CD4-positive, alpha-beta T cell treated with Interferon alpha-2 for 1 hour (primary cell): ENCODE measurements at places on chromosomes 5 and 9.

DNA sequence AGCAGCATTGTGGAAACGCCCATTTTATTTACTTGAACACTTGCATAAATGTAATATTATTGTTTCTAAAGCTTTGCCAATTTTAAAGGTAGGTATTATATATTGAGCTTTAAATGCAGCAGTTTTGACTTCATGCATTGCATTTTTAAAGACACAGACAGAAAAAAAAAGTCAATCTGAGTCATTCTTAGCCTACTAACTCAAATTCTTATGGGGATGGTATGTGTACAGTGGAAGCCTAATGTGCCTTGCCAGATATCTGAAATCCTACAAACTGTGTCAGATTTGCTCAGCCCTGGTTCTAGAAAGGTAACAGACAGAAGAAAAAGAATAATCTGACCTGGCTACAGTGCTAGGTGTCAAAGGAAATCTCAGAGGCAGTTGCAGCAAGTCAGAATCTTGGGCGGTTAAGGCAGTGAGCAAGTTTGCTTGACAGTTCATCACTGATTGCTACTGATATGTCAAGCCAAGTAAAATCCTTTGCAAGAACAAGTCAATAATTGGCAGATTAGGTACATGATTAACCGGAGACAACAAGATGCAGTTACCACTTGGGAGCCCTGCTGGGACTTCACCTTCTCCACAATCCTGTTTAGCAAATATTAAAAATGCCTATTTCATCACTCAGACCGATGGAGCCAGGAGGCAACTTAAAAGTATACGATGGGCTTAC, 224.8 kb upstream of the WWC1 start:
- no peak for DNase-seq

- DNase-seq, result no peak
Measured at GRCh38 chr5:80747922-80748321, 93.1 kb upstream of the DHFR start.

GRCh38 chr9:110291921-110292557, 35.7 kb upstream of the TXN start:
- no peak for DNase-seq

GRCh38 chr9:80649001-80649420, 1040.3 kb downstream of the TLE1 start:
- no peak for DNase-seq

- DNase-seq, result no peak
Measured at GRCh38 chr5:74885170-74885569, 19.0 kb upstream of the FAM169A start.

GRCh38 chr9:115531410-115532125, 413.6 kb upstream of the TNC start:
- no peak for DNase-seq

DNA sequence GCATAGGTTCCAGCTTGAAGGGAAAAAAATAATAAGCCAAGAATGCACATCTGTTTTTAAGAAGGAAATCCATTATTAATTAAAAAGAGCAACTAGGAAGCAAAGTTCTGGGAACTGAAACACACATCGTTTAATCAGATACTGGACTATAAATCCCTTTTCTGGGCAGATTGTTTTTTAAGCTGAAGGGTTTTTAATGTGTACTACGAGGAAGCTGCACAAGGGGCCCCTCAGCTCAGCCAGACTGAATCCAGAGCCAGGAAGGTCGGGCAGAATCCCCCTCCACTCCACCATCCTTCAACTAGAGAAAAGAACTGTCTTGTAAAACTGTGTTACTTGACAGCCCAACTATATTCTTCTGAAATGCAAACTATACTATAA, 49.2 kb downstream of the ROR2 start:
- DNase-seq, result no peak

DNA sequence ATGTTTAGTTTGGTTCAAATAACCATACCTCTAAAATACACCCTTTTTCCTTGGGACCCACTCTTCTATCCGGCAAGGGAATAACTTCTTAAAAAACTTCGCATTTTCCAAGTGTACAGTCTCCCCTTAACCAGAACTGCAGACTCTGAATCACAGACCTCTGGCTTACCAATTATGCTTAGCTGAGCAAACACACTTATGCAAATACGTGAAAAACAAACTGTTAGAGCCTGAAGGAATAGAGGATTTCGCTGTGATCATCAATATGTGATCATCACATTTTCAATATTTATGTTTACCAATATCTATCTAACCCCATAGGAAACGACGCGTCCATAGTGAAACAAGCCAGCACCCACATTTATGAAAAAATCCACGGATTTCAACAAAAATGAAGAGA, 1.3 kb downstream of the LPAR1 start:
- no peak for DNase-seq

- DNase-seq, result no peak
Measured at GRCh38 chr5:65778126-65778525, 56.1 kb downstream of the NLN start.

DNA sequence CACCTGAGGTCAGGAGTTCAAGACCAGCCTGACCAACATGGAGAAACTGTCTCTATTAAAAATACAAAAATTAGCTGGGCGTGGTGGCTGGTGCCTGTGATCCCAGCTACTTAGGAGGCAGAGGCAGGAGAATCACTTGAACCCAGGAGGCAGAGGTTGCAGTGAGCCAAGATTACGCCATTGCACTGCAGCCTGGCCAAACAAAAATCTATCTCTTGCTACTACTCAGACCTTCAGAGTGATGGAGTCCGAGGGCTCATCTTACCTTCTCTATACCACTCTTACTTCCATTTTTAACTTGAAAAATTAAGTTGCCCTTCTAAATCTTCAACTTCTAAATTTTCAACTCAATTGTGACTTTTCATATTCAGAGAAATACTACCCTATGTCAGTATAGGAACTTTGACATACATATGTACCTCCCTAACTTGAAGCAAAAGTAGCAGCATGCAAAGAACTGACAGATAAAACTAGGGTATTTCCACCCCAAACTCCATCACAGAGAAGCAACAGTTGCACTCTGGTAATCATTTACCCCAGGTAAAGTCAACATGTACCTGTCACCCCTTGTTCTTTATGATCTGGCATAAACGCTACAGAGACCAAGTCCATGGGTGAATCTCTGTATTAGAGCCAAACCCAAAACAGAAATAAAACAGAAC, 11.4 kb downstream of the ZFAND5 start:
- no peak for DNase-seq

- no peak for DNase-seq
Measured at GRCh38 chr5:116573279-116573701, 1.3 kb downstream of the SEMA6A start.

- no peak for DNase-seq
Measured at GRCh38 chr5:73388306-73388684, 60.3 kb downstream of the FOXD1 start.

GRCh38 chr5:163626904-163627434, 121.5 kb downstream of the MAT2B start:
- DNase-seq, result no peak

DNA sequence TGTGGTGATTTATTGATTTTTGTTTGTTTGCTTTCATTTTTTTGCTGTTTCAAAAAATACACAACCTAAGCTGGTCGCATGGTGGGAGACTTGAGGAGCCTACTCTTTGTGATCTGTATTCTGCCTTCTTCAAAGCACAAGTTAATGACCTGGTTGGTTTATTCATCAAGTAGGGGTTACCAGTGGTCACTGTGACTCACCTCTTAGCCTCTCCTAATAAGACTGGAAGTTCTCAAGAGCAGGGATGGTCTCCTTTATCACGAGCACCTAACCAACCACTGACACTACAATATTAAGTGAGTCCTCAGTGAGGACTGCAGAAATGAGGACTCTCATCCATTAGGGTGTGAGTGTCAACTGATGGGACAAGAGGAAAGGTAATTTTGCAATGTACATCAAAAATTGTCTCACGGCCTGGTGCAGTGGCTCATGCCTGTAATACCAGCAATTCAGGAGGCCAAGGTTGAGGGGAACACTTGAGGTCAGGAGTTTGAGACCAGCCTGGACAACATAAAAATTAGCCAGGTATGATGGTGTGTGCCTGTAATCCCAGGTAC, 13.6 kb upstream of the MTMR12 start:
- no peak for DNase-seq

DNA sequence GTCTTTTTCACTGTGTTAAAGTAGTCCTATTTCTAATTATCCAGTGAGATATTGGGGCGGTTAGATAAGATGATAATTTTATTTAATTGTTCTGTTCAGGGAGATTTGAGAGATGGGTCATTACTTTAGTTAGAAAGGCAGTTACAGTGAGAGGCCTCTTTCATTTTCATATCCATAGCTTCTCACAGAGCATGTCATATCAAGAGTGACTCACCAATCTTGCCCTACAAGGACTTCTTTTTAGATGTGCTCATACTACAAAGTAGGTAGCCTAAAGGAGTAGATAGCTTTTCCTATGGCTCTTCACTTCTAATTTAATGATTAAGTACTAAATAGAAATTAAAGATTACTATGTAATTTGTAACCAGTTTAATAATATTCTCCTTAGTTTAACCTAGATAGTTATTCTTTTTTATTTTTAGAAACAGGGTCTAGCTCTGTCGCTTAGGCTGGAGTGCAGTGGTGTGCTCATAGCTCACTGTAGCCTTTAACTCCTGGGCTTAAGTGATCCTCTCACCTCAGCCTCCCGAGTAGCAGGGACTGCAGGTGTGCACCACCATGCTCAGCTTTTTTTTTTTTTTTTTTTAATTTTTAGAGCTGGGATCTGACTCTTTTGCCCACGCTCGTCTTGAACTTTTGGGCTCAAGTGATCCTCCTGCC, 71.0 kb downstream of the FER start:
- no peak for DNase-seq

GRCh38 chr5:41176952-41177351, 36.4 kb downstream of the C6 start:
- no peak for DNase-seq

DNA sequence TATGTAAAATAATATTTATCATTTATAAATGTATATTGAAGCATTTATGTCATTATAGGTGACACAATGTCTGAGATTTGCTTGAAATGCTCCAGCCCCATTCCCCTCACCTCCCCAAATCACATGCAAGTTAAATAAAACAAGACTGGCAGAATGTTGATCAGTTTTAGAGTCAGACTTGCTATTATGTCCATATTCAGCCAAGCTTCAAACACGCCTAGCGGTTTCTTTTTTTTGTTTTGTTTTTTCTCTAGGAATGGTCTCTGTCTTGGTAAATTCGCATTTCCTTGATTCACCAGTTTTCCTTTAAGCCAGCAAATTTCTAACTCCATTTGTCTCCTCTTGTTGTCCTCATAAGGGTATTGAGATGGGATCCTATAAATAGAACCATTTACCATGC, 153.0 kb upstream of the HMHB1 start:
- DNase-seq, result no peak

- DNase-seq, result peak; percentile 27
Measured at GRCh38 chr9:96391021-96391765, 7.7 kb upstream of the SLC35D2 start.

GRCh38 chr5:152470167-152470566, 65.1 kb upstream of the NMUR2 start:
- peak; percentile 6 for DNase-seq

DNA sequence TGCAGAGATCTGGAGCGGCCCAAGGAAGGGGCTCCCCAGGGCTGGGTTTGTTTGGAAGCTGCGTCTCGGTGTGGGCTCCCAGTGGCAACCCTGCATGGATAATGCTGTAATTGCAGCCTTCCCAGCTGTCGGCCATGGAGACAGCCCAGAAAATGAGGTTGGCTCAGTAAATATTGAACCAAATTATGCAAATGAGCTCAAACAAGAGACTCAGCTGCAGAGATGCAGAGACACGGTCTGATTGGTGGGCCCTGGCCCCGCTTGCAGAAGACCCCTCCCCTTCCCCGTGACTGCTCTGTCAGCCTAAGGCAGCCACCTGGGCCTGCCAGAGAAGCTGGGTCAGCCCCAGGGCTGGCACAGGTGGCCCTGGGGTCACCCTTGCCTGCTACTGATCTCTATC, 75.9 kb downstream of the RAD23B start:
- no peak for DNase-seq

DNA sequence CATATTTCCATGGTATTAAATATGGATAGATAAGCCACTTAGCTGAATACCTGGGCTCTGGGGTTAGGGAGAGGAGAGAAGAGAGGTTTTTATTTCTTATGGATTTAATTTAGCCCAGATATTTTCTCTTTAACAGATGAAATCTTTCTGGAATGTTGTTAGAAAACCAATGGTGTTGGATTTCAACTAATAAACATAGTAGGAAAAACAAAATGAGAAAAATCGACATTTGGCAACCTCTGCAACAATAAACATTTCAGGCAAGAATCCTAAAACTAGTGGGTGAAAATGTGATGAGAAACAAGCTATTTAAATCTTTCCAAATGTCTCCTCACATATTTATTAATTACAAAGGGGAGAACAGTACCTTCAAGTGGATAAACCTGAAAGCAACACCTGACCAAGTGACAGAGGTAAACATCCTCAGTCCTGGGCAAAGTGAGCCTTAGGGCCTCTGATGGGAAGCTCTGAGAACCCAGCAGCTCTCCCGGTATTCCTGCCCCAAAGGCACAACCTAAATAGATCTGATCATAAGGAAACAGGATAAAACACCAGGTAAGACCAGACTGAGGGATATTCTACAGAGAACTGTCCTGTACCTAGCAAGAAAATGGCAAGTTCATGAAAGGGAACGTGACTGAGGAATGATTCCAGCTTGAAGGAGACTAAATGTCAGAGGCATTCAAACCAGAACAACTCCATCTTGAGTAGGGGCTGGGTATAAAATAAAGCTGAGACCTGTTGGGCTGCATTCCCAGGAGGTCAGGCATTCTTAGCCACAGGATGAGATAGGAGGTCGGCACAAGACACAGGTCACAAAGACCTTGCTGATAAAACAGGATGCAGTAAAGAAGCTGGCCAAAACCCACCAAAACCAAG, 163.7 kb downstream of the ESM1 start:
- no peak for DNase-seq

DNA sequence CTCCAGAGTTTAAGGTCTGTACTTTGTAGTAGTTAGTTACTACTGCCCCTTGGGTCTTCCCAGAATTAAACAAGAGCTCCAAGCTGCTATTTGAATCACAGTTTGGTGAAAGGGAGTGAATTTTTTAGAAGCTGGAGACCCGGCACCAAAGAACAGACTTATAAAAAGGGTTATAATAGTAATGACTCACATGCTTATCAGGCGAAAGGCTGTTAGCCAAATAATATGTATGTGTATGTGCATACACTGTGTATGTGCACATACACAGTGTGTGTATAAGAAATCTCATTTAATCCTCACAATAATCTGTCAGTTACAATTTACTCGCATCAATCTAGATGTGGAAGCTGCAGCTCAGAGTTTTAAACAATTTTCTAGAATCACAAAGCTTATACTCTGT, 59.5 kb upstream of the ITGA1 start:
- no peak for DNase-seq

- DNase-seq, result no peak
Measured at GRCh38 chr5:145218982-145219381, 616.2 kb downstream of the PRELID2 start.

- no peak for DNase-seq
Measured at GRCh38 chr9:99544526-99544925, 277.2 kb upstream of the NR4A3 start.

DNA sequence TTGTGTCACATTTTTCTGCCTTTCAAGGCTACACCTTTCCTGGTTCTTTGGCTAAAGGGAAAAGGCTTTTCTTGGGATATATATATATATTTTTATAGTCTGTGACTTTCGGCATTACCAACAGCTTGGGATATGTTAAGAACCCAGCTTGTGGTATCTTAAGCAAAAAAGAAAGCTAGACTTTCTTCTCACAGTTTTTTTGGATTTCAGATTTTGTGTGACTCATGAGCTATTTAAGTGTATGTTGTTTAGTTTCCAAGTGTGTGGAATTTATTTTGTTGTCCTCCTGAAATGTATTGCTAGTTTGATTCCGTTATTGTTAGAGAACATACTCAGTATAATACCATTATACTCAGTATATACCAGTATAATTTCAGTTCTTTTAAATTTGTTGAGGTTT, 64.8 kb downstream of the ERCC6L2 start:
- no peak for DNase-seq
